ENCODE measurements at places on chromosomes 1 and 21.

GRCh38 chr1:90593312-90593711 is 123.8 kb downstream of the BARHL2 start:
- DNase-seq = no peak

GRCh38 chr1:209703834-209704504 is 677 bp upstream of the HSD11B1 start:
- no peak for DNase-seq

DNA sequence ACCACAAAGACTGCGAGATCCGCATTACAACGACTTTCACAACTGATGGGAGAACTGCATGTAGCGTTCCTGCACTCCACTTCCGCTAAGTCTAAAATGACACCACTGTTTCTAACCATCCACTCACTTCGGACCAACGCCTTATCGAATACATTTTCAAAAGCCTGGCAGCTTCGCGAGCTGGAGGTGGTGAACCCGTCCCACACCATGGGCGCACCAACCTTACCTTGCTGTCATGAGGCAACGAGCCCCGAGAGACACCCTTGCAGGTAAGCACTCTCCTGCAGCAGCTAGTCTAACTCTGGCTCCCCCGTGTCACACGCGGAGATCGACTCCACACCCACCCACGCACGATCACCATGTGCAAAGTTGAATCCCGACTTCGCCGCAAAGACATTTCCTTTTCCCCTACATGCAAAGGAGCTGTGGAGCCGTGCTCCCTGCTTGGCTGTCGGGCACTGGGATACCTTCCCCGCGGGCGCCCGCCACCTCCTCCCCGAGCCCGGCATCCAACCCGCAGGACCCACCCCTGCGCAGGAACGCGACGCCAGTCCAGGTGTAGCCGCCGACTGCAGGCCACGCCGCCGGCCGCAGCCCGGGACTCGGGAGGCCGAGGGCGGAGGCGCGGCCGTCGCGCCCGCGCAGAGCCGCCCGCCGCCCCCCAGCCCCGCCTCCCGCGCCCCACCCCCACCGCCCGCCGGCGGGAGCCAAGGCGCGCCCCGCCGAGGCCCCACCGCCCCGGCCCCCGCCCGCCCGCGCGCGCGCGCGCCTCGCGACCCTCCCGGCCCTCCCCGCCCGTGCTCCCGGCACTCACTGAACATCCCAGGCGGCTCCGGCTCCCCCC is 629 bp downstream of the TAF5L start:
- no peak for DNase-seq

GRCh38 chr1:44999232-44999631 is 11.9 kb downstream of the HECTD3 start:
- no peak for DNase-seq

DNA sequence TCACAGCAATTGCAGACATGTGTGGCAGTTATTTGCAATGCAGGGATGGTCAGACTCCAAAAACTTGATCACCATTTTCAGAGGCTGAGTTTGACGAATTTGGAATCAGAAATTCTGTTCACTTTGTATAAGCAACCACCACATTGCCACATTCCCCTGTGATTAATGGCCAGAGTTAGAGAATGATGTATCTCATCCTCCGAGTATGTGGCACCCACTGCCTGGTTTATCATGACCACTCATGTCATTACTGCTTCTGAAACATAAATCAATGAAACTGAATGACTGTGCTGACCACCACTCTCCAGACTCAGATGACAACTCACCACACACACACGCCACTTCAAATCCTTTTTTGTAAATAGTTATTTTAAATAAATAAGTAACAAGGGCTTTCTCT is 66.6 kb upstream of the CACHD1 start:
- DNase-seq = no peak

- no peak for DNase-seq
Observed at GRCh38 chr1:109790735-109791494, 27.2 kb upstream of the EPS8L3 start.

- no peak for DNase-seq
Observed at GRCh38 chr1:3456964-3457909, 2.8 kb downstream of the ARHGEF16 start.

GRCh38 chr21:36104317-36105300 is 30.3 kb upstream of the CBR3 start:
- no peak for DNase-seq

- DNase-seq = no peak
Observed at GRCh38 chr1:26827663-26828062, 1.2 kb downstream of the ZDHHC18 start.

GRCh38 chr21:25487046-25487594 is 120.2 kb downstream of the MRPL39 start:
- DNase-seq = no peak

- DNase-seq = no peak
Observed at GRCh38 chr1:41540886-41541591, 56.6 kb upstream of the EDN2 start.

GRCh38 chr1:11227106-11228077 is 35.0 kb downstream of the MTOR start:
- no peak for DNase-seq

DNA sequence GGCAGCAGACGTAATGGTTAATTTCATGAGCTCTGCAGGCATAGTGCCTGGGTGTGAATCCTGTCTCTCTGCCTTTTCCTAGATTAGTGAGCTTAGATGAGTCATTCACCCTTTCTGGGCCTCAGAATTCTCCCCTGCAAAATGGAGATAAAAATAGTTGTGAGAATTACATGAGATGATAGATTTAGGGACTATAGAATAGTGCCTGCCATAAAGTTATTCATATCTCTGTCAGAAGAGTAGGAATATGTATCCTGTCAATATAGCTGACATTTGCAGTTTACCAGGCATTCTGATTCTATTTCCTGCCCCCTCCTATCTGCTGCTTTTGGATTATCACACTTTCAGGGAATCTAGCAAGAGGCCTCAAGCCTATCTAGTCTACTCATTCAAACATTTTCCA is 112.0 kb downstream of the PDE4B start:
- no peak for DNase-seq

- DNase-seq = no peak
Observed at GRCh38 chr1:34532113-34532512, 222.7 kb upstream of the GJB5 start.

DNA sequence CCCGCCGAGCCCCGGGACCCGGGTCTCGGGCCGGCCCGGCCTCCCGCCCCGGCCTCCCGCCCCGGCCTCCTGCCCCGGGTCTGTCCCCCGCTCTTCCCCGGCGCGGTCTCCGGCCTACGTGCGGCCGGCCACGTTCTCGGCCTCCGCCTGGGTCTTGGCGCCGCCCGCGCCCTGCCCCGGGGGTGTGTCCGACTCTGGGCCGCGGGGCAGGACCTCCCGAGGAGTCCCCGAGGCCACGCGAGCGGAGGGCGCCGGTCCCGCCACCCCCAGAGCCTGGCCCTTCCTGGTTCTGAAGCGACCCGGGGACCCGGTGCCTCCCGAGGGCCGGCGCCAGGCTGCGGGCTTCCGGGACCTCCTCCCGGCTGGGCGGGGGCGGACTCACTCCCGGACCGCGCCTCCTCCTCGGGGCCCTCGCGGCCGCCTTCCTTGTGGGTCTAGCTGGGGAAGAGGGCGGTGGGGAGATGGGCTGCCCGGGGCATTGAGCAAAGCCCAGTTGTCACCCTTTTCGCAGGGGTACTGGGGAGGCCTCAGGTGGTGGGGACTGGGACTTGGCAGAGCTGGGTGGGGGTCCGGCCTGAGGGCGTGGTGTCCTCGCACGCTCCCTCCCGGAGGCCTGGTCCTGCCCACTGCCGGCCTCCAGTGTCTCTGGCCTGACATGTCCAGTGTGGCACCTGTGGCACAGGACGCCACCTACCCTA is 558 bp downstream of the PFKL start:
- DNase-seq = no peak

DNA sequence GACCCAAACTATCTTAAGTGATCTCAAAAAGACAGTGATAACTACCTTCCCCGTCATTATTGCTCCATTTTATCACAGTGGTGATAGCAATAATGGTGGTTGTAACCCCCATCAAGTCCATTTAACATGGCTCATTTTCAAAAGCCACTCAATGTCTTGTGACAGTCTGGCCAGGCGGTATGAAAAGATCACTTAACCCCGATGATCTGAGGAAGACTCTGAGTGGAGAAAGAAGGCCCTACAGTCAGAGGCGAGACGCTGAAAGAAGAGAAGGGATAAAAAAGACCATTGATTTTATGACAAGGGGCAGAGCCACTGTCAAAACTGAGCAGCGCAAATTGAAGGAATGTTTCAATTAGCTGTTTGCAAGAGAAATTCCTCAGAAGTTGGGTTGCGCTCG is 417.2 kb upstream of the PBX1 start:
- no peak for DNase-seq

DNA sequence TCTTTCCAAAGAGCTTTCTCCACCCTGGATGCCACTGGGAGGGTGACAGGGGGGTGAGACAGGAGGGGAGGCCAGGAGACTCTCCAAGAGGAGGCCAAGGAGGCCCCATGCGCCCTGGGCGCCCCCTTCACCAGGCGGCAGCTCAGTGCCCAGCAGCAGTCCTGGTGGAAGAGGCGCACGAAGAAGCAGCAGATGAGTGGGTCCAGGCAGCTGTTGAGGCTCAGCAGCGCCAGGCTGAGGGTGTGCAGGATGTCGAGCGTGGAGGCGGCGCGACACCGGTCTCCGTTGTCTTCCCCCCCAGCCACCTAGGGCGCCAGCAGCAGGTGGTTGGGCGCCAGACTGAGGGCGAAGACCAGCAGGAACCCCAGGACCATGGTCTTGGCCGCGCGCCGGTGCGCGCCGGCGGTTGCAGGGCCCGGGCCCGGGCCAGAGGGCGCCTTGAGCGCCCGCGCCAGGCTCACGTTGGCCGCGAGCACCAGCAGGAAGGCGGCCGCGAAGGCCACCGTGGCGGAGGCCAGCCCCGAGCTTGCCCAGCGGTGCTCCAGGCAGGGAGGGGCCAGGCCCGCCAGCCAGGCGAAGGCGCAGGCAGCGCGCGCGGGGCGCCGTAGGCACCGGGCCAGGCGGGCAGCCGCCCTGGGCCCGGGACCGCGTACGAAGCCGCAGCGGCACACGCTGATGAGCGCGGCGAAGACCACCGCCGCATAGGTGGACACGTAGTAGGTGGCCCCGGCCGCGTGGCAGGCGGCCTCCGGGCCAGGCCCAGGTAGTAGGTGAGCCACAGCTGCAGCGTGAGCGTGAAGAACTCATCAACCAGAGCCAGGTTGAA is 8.6 kb downstream of the TMEM35B start:
- DNase-seq = no peak

- no peak for DNase-seq
Observed at GRCh38 chr21:43591571-43591970, 67.7 kb downstream of the HSF2BP start.

DNA sequence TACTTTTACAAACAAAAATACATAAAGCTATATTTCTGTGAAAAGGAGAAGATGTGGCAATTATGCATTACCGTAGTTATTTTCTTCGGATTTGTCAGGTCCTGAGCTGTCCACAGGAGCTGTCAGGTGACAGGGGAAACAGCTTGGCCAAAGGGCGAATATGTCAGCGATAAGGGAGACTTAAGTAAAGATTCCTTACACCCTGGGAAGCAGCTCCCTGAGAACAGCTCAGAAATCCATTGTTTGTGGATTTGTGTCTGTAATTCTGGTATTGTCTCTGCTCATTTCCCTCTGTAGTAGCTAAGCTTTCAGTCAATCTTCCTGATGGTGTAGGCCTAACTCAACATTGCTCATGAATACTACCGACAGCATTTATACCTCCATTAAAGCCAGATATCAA is 7.1 kb upstream of the CD34 start:
- DNase-seq = no peak

DNA sequence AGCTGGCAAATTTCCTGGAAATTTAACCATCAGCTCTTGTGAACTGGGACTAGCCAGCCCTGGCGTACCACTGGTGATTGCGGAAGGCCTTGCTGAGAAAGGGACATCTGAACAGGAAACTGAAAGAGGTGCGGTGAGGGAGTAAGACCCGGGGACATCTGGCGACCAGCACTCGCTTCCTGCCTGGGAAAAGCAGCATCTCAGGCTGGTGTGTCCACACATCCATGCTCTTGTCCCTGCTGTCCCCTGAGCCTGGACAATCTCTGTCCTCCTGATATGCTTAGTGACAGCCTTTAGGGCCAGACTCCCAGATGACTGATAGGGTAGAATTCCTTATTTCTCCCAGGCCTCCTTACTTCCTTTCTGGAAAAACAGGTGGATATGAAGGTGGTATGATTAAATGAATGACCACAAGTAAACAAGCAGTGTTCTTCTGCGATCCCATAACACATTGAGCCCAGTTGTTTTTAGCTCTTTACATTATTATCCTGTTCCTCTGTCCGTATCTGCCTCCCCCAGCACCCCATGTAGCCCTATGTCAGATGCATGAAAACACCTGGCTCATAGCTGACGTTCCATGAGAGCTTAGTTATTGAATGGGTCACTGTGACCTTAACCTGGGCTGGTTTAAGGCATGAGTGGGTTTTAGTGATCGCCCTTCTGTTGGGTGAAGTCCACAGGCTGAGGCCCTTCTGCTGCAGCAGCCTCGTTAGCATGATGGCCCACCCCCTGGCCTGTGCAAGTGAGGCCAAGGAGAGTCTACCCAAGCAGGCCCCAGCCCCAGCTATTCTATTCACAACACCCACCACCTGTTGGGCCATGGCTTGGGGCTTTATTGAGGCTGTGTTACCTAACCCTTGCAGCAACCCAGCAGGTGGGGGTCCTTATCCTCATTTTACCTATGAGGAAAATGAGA is 76.1 kb upstream of the GADD45A start:
- no peak for DNase-seq

GRCh38 chr21:16534408-16535101 is 804.8 kb downstream of the USP25 start:
- DNase-seq = no peak

DNA sequence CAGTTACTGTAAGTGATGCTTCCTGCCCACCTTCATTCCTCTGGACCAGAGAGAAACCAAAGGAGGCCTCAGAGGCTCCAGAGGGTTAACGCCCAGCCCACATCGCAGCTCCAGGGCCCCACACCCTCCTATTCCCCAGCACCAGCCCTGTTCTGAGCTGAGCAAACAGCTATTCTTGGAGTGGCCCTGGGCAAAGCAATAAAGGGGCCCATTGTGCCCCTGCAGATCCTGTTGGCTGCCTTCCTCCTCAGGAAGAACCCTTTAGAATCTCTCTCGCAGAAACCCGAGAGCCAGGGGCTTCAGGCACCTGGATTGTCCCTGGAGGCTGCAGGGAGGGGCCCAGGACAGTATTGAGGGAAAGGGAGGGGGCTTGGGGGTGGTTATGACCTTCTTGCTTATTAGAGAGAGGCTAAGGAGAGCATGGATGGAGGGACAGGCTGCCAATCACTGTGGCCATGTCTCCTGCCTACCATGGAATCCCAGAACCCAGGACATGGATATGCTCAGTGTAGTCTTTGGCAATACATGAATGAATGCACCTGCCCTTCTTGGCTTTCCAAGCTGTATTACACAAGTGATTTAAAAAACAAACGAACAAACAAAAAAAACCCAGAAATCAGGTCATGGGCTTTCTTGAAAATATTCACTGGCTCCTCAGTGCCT is 9.2 kb downstream of the PADI2 start:
- no peak for DNase-seq

Measured in epithelial cell of prostate (primary cell).